ENCODE measurements at places on chromosomes 6 and 20. TPM values are rescaled to one million over a fixed set of nuclear protein-coding genes. Genes with fewer than 3 reads are reported as not detected.

The CRIP3 gene
- 0.64 TPM for total RNA-seq

The GINS1 gene
- total RNA-seq = 36.0 TPM

- H3K36me3 ChIP-seq = no peaks in the 10 kb centered on the region
- no peaks in the 10 kb centered on the region for H3K27me3 ChIP-seq
- H3K4me1 ChIP-seq = no peaks in the 10 kb centered on the region
These were observed 131.2 kb upstream of the HDDC2 start for GRCh38 chr6:125432963-125433362.

- H3K27ac ChIP-seq = no peak overlapping the region
- H3K36me3 ChIP-seq = no peaks in the 10 kb centered on the region
- no peak overlapping the region for H3K4me3 ChIP-seq
- no peak for DNase-seq
- no peaks in the 10 kb centered on the region for H3K27me3 ChIP-seq
These were observed 161.3 kb upstream of the EYA4 start for GRCh38 chr6:133079901-133080300.

The BPIFB2 gene
- total RNA-seq = not detected

The LTA gene
- 0.72 TPM for total RNA-seq

DNA sequence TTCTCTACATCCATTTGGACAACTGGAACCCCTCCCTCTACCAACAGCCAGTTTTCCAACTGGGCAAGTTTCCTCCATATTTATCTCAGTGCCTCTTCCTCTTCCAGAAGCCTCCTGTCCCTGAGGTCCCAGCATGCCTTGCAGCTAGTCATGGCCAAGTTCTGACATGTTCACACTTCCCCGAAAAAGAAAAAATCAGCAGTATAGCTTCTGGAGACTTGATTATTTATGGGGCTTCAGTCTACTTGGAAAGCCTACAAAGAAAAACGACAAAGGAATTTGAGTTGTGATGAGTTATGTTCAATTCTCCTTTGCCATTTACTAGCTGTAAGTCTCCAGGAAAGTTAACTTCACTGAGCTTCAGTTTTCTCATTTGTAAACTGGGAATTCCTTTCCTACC lies 406.5 kb downstream of the MAFB start:
- H3K27ac ChIP-seq = no peak overlapping the region
- no peaks in the 10 kb centered on the region for H3K36me3 ChIP-seq
- H3K27me3 ChIP-seq = no peaks in the 10 kb centered on the region
- no peaks in the 10 kb centered on the region for H3K4me1 ChIP-seq

The KHDC1L gene
- not detected for total RNA-seq

DNA sequence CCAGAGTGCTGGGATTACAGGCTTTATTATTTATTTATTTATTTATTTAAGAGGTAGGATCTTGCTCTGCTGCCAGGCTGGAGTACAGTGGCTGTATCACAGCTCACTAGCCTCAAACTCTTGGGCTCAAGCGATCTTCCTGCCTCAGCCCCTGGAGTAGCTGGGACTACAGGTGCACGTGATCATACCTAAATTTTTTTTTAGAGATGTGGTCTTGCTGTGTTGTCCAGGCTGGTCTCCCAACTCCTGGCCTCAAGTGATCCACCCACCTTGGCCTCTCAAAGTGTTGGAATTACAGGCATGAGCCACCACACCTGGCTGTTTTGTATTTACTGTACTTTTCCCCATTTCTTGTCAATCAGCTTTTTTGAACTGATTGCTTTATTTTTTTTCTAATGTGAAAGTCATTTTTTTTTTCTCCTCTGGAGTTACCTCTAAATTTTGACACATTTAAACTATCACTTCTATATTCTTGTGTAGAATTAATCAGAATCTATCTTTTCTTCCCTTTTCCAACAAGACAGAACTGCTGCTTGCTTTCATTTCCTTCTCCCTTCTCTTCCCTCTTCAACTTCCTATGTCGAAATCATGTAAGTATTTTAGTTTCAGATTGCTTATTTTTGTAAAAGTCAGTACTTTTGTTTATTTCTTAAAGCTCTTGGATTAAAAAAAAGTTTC lies 12.0 kb downstream of the PANK2 start:
- no peaks in the 10 kb centered on the region for H3K36me3 ChIP-seq
- H3K27me3 ChIP-seq = no peaks in the 10 kb centered on the region
- H3K4me1 ChIP-seq = peaks cover 52% of the 10 kb centered on the region
- DNase-seq = no peak

DNA sequence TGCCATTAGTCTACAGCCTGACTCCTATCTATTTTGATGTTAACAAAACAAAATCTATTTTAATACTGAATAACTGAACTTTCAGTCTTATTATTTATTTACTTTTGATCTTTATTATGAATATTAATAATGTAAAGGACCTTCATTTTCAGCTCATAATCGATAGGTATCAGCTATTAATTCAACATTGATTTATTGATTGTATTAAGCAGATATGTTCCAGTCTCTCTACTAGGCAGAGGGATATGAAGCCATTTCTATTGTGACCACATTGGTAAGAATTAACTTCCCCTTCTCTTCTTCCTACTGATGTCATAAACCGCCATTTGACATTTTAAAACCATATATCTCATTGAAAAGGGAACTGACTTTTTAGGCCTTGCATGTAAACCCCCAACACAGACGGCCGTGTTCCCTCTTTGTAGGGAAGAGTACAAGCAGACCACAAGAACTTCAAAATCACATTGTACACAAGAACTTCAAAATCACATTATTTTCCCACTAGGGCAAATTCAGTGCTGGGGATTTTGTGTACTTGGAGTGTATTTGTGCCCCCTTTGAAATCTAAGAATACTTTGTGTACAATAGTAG lies 69.5 kb upstream of the FABP7 start:
- H3K4me3 ChIP-seq = no peak overlapping the region
- H3K27ac ChIP-seq = no peak overlapping the region
- DNase-seq = no peak
- H3K4me1 ChIP-seq = no peaks in the 10 kb centered on the region
- no peaks in the 10 kb centered on the region for H3K36me3 ChIP-seq

The STMN3 gene
- 42.7 TPM for total RNA-seq

GRCh38 chr20:37297066-37297736 lies 7.7 kb downstream of the MANBAL start:
- H3K27ac ChIP-seq = no peak overlapping the region
- H3K27me3 ChIP-seq = no peaks in the 10 kb centered on the region
- H3K4me3 ChIP-seq = no peak overlapping the region
- H3K4me1 ChIP-seq = peaks cover 21% of the 10 kb centered on the region

The POM121L2 gene
- not detected for total RNA-seq

The BCAS1 gene
- 3.1 TPM for total RNA-seq

- no peak for DNase-seq
- H3K27me3 ChIP-seq = no peaks in the 10 kb centered on the region
- H3K4me3 ChIP-seq = no peak overlapping the region
- H3K4me1 ChIP-seq = no peaks in the 10 kb centered on the region
- H3K36me3 ChIP-seq = no peaks in the 10 kb centered on the region
- H3K27ac ChIP-seq = no peak overlapping the region
These were observed 25.0 kb downstream of the FRMD1 start for GRCh38 chr6:168053957-168054471.

The CAPN11 gene
- 1.2 TPM for total RNA-seq

DNA sequence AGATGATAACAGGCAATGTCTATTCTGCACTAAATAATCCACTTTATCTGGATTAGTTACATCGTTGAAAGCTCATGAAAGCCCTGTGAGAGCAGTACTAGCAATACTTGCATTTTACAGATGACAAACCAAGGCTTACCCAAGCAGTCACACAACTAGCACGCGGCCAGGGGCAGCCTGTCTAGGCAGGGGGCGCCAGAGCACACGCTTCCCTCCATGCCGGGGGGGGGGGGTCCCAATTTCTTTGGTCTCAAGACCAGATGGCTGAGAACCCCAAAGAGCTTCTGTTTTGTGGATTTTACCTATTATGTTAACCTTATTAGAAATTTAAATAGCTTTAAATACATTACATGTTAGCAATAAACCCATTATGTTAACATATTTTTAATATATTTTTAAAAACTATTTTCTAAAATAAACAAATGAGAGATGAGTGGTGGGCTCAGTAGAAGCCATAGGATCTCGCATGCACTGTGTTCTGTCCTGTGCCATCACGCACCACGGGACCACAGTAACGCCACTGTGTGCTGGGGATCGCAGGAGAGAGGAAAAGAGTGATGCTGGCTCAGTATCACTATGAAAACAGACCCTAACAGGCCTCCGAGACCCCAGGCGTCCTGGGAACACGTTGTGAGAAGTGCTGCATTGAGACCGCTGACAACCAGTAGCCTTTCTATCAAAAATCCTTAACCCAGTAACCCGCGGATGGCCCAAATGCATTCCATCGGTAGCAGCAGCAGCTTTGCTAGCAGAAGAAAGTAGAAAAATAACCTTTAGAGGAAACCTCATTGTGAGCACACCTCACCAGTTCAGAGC lies 5.3 kb upstream of the PRR18 start:
- H3K36me3 ChIP-seq = no peaks in the 10 kb centered on the region
- H3K4me1 ChIP-seq = no peaks in the 10 kb centered on the region
- no peak overlapping the region for H3K27ac ChIP-seq
- H3K4me3 ChIP-seq = no peak overlapping the region
- H3K27me3 ChIP-seq = no peaks in the 10 kb centered on the region
- peak; percentile 13 for DNase-seq

DNA sequence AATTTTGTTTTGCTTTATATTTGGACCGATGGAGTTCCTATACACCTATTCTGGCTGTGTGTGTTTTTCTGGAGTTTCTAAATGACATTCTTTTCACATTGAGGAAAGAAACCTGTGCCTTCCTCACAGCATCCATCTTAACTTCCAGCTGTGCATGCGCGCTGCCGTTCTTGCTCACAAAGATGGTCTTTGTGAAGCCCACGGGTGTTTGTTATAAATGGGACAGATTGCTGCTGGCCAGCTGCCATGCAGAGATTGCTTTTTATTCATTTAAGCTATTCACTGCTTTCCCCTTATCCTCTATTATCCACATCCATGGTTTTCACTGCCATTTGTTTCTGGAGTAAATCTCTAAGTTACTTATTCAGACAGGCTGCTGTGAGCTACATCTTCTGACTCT lies 54.2 kb downstream of the SYNDIG1 start:
- no peaks in the 10 kb centered on the region for H3K4me1 ChIP-seq
- H3K36me3 ChIP-seq = no peaks in the 10 kb centered on the region
- no peak for DNase-seq
- no peak overlapping the region for H3K4me3 ChIP-seq
- H3K27ac ChIP-seq = no peak overlapping the region
- H3K27me3 ChIP-seq = peaks cover 11% of the 10 kb centered on the region

GRCh38 chr20:32743237-32744112 lies at the start of gene COMMD7:
Gene COMMD7, minus strand, starts transcription at chr20:32743467. Its CDS starts 76 bp downstream, at chr20:32743391.
- DNase-seq = no peak
- H3K4me3 ChIP-seq = peak within 1 kb of the TSS; percentile 63
- no peaks in the 10 kb centered on the region for H3K36me3 ChIP-seq
- peaks cover 7% of the 10 kb centered on the region for H3K4me1 ChIP-seq
- H3K27me3 ChIP-seq = no peaks in the 10 kb centered on the region
- H3K27ac ChIP-seq = peak within 1 kb of the TSS; percentile 74

DNA sequence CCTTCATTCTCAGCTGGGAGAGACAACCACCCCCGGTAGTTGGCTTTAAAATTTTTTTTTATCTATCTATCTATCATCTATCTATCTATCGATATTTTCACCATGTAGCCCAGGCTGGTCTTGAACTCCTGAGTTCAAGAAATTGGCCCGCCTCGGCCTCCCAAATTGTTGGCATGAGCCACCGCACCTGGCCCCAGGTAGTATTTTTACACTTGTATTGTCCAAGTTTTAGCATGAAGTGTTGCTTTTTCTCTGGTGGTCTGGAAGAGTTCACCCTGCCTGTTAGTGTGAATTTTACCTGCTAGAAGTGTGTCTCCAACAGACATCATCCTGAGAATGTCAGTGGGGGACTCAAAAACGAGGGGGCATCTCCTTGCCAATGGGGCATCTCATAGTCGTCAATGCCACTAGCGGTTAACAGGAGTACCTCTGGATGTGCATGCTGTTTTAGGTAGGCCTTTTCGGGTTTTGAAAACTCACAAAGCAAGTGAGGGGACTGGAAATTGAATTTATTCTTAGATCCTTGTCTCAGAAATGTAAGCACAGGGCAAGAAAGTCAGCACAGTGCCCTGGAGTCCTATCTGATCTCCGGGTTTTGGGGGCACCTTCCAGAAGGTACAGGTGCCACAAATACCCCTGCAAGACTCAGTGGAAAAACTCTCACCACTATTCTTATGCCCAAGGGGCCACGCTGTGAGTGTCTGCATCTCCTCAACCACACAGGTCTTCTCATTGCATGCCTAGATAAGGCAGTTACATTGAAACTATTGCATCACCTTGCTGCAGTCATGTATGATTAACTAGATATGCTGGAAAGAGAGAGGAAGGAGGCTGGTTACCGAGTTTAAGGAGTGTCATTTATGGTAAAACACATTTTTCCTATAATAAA lies 37.1 kb downstream of the TNFAIP3 start:
- DNase-seq = no peak
- no peaks in the 10 kb centered on the region for H3K36me3 ChIP-seq
- no peaks in the 10 kb centered on the region for H3K27me3 ChIP-seq
- H3K27ac ChIP-seq = no peak overlapping the region
- no peak overlapping the region for H3K4me3 ChIP-seq
- peaks cover 2% of the 10 kb centered on the region for H3K4me1 ChIP-seq

The ADGRB3 gene
- total RNA-seq = 0.10 TPM

DNA sequence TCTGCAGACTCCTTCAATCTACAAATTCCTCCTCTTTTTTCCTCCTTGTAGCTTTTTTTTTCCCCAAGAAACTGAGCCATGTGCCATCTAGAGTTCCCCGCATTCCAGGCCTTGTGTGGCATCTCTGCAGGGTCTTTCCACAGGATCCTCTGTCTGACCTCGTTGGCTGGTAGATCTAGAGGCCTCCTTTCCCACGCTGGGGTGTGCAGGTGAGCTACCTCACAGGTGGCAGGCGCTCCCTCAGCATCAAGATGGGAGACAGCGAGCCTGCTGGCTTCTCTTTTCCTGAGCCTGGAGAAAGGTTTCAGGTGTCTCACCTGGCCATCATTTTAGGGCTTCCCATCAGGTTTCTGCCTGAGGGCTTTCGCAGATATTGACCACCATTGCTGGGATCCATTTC lies 9.6 kb upstream of the NELFCD start:
- H3K4me1 ChIP-seq = no peaks in the 10 kb centered on the region
- no peak overlapping the region for H3K4me3 ChIP-seq
- no peak for DNase-seq
- no peaks in the 10 kb centered on the region for H3K36me3 ChIP-seq
- H3K27ac ChIP-seq = no peak overlapping the region

- H3K36me3 ChIP-seq = no peaks in the 10 kb centered on the region
- DNase-seq = no peak
- no peaks in the 10 kb centered on the region for H3K4me1 ChIP-seq
These were observed 612.5 kb downstream of the CDH26 start for GRCh38 chr20:60570481-60571277.

- H3K4me3 ChIP-seq = no peak overlapping the region
- no peak for DNase-seq
- H3K4me1 ChIP-seq = no peaks in the 10 kb centered on the region
These were observed 65.4 kb downstream of the RWDD2A start for GRCh38 chr6:83258517-83258916.

The RIPOR2 gene
- total RNA-seq = 0.54 TPM

The TINAG gene
- not detected for total RNA-seq

- H3K4me1 ChIP-seq = no peaks in the 10 kb centered on the region
- H3K27me3 ChIP-seq = no peaks in the 10 kb centered on the region
- H3K36me3 ChIP-seq = no peaks in the 10 kb centered on the region
- H3K4me3 ChIP-seq = no peak overlapping the region
- no peak overlapping the region for H3K27ac ChIP-seq
- no peak for DNase-seq
These were observed 914.7 kb upstream of the CITED2 start for GRCh38 chr6:140289186-140289585.

- no peak overlapping the region for H3K27ac ChIP-seq
- DNase-seq = no peak
- H3K4me3 ChIP-seq = no peak overlapping the region
- no peaks in the 10 kb centered on the region for H3K36me3 ChIP-seq
- H3K27me3 ChIP-seq = no peaks in the 10 kb centered on the region
- no peaks in the 10 kb centered on the region for H3K4me1 ChIP-seq
These were observed 90.0 kb upstream of the AKAP12 start for GRCh38 chr6:151149793-151150192.

Data from Panc1 (cell line).